ENCODE measurements at places on chromosomes 4 and X.

DNA sequence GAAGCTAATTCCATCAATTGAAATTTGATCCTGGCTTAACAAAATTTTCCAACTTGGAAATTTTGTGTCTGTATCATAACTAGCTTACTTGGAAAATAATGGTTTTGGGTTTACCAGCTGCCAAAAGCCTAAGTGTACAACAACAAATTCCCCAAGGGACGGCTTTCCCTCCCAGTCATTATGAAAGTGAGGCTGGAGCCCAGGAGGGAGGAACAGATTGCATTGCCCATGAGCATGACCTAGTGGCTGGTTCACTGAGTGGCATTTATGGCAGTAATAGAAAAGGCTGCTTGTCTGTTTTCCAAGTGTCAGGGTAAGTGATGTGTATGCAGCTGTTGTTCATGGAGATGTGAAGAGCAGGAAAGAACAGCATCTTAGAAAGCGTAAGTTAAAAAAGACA is 70.8 kb upstream of the HHIP start:
- no peak for DNase-seq

- no peak for DNase-seq
Observed at GRCh38 chr4:138919094-138919936, 96.3 kb upstream of the NOCT start.

- no peak for DNase-seq
Observed at GRCh38 chr4:102541697-102542096, 40.5 kb downstream of the NFKB1 start.

DNA sequence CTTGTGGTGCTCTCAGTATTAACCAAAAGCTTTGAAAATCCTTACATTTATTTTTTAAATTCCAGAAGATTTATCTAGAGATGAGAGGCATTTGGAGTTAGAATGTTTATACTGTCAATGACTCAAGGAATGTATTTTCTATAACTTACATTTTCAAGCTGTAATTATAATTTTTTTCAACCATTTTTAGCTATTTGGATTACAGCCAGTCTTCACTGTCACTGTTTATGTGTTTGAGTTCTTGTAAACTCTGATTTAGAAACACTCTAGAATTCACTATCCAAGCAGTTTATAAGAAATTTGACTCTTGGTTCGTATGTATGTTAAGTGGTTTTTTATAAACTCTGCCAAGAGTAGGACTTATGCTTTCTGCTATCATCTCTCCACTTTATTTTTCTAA is 36.7 kb upstream of the GUCY1A1 start:
- DNase-seq = no peak

DNA sequence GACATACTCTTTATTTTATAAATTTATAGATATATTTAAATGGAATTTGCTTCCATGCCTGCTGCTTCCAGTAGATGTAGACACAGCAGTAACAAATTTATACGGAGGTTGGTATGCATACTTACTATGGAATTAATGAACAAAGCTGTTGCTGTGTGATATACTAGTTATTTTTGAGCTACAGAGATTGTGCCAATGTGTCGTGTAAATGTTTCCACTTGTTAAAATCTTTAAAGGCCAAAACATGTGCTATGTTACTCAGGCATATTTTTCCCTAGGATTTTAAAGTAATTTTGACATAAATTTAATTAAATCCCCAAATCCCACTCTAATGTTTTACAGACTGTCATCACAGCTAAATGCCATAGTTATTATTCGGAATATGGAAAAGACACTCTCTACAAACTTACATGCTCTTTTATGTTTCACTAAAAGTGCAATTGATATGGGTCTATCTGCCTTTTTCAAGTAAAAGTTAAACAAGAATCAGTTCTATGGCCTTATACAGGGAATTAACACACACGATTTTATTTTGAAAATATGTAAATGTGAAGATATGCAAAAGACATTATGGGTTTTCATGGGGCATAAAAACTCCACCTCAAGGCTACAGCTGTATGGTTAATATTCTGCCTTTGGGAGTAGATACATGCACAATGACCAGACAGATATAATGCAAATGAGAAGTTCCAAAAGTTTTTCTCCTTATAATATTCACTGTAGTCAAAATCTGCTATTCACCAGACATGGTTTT is 256.8 kb downstream of the FSTL5 start:
- DNase-seq = no peak

DNA sequence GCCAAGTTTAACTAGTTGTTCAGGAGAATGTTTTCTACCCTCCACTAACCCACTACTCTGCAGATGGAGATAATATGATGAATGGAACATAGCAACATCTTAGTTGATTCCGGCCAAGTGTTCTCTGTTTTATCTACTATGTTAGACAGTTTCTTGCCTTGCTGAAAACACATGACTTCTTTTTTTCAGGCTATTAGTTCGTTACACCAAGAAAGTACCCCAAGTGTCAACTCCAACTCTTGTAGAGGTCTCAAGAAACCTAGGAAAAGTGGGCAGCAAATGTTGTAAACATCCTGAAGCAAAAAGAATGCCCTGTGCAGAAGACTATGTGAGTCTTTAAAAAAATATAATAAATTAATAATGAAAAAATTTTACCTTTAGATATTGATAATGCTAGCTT is 13.3 kb downstream of the ALB start:
- no peak for DNase-seq
